ENCODE measurements at places on chromosomes 5 and 9. TPM values are rescaled to one million over a fixed set of nuclear protein-coding genes. Genes with fewer than 3 reads are reported as not detected.

The CCL27 gene
- 0.78 TPM for total RNA-seq

The TLX3 gene
- not detected for total RNA-seq

The SLC46A2 gene
- not detected for total RNA-seq

The MOB3B gene
- 7.6 TPM for total RNA-seq

The PTGDS gene
- 123 TPM for total RNA-seq

All from osteocyte (in vitro differentiated cells).